ENCODE measurements at places on chromosomes 7 and 10.

GRCh38 chr10:95655571-95656290 lies 780 bp downstream of the ALDH18A1 start:
- DNase-seq = peak; percentile 54

DNA sequence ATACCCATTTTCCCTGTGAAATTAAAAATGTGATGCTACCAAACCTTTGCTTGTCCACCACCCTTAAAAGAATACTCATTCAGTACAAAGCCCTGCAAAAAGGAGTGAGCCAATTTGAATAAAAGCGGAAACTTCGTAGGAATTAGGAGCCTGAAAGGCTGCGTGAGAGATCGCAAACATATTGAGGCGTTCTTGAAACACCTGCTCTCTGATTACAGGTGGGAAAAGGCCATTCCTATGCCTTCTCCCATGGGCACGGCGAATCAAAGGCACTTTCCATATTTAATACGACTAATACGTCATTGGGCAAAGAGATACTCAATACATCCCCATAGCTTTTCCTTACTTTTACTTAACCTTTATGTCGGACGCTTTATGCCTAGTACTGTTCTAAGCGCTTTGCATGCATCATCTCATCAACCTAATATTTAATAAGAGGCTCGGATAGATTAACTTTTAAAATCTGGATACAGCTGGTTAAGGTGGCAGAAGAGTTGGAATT lies 30.9 kb upstream of the KMT2E start:
- peak; percentile 52 for DNase-seq

- DNase-seq = peak; percentile 11
These were observed 1.7 kb downstream of the ZEB1 start for GRCh38 chr10:31320550-31321211.

GRCh38 chr7:1149351-1149794 lies 10.6 kb downstream of the ZFAND2A start:
- DNase-seq = no peak

DNA sequence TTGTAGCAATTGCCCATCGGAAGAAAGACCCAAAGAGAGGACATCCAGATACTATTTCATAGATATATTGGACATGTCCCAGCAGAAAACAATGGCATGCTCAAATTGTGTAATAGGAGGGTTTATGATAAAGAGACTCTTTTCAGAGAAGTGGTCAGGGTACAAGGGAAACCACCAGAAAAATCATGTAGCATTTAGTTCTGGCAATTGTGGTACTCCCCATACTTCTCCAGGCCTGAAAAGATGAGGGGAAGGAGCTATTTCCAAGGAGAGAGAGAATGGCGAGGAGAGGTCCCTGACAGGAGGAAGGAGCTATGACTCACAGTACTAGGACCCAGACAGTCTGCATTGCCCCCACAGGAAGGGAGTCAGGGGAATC lies 68.4 kb upstream of the ADO start:
- DNase-seq = no peak

DNA sequence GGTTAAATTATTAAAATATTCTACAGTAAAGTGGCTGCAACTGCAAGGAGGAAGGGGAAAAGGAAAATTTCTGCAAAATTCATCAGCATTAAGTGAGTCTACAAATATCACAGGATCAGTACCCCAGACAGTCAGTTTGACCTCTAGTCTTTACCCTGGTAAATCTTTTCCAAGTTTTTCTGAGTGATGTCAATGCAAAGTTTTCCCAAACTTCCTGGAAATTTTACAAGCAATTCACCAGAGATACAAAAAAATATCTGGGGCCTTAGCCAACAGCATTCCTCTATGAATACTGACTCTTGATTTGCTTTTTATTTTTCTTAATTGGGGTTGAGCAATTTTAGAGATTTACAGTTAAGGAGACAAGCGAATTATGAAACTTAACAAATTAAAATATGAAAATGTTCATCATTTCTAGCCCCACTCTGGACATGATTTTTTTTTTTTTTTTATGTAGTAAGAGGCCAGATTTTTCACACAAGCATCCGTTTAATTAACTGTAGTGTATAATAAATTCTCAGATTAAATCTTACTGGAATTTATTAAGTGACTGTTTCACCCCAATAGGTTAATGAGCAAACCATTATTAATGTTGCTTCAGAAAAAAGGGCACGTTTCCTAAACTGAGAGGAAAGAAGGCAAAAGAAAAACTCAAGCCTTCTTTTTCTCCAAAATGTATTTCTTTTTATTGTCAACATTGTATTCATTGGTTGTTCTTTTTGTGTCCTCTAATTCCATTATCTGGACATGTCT lies 539.5 kb upstream of the FZD8 start:
- no peak for DNase-seq

DNA sequence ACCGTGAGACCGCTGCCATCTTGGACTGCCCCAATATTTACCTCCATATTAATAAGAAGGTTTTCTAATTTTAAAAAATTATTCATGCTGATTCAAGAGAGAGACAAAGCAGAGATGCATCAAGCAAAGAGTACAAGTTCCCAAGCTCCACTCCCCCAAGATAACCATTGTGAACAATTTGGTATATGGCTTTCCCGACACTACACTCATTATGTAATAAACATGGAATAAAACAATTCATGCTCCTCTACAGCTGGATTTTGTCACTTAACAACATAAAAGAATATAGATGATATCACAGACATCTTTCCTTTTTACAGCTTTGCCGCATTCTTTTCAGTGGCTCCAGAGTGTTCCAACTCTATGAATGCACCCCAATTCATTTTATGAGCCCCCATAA lies 307.6 kb downstream of the FGFR2 start:
- no peak for DNase-seq

GRCh38 chr10:9188022-9188810 lies 1133.7 kb downstream of the GATA3 start:
- no peak for DNase-seq

DNA sequence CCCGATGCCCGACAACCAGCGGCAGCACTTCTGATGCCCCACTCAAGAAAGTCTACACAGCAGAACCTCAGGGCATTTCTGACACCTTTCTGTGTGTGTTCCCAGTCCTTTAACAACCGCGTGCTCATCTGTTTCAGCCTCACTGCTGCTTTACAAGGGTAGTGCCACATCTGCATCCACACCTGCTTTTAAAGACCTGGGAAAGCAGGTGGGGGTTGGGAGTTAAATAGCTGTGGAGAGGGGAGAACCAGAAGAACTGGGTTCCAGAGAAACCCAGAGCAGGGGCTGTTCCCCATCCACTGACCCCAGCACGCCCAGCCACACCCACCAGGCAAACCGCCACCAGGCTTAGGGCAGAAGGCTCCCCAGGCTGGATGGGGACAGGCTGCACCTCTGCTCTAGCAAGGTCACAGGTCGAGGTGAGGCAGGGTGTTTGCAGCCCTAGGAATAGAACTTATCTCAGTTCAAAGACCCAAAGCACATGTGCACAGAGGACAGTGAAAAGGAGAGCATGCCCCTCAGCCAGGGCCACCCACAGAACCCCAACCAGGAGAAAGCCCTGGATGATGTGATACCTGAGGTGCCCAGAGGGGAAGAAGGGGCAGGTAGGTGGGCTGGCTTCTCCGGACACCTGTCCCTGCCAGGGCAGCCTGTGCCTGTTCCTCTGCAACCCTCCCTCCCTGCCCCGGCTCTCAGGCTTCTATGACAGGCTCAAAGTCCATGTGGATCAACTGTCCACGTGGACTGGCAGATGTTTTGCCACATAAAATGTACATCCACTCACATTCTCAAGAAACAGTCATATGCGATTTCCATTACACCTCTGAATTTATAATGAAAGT lies 51.3 kb downstream of the COBL start:
- no peak for DNase-seq

- no peak for DNase-seq
These were observed 197.5 kb downstream of the ZNF438 start for GRCh38 chr10:30834153-30834552.

DNA sequence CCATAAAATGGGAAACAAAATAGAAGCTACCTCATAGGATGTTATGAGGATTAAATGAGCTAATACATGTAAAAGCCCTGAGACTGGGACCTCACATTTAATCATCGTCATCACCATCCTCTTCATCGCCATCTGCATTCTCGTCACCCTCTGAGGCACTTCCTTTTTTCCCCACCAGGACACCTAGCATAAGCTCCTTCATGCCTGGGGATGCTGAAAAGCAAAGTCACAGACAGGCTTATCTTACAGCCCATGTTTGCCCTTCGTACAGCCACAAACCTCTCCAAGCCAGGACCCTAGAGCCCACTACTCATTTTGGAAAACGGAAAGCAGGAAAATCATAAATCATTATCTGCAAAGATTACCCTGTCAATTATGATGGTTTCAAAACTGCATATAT lies 249.6 kb downstream of the GPAM start:
- no peak for DNase-seq

DNA sequence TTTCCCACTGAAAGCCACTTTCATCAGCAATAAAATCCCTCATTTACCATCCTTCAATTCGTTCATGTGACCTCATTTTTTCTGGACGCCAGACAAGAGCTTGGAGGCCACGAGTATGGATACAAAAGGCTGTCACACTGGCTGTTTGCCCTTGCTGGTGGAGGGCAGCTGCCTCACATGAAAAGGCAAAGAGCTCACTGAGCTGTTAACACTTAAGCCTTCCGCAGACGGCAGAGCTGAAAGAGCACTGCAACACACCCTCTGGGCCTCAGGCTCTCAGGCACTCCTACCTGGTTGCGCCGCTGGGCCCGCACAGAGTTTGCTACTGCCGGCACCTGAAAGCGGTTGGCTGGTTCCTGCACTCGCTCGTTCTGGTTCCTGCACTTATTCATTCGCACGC lies 193.5 kb downstream of the CFTR start:
- peak; percentile 64 for DNase-seq

- DNase-seq = no peak
These were observed 64.5 kb downstream of the MCMBP start for GRCh38 chr10:119807960-119808697.

- DNase-seq = no peak
These were observed 118.1 kb downstream of the ANLN start for GRCh38 chr7:36507475-36508440.

DNA sequence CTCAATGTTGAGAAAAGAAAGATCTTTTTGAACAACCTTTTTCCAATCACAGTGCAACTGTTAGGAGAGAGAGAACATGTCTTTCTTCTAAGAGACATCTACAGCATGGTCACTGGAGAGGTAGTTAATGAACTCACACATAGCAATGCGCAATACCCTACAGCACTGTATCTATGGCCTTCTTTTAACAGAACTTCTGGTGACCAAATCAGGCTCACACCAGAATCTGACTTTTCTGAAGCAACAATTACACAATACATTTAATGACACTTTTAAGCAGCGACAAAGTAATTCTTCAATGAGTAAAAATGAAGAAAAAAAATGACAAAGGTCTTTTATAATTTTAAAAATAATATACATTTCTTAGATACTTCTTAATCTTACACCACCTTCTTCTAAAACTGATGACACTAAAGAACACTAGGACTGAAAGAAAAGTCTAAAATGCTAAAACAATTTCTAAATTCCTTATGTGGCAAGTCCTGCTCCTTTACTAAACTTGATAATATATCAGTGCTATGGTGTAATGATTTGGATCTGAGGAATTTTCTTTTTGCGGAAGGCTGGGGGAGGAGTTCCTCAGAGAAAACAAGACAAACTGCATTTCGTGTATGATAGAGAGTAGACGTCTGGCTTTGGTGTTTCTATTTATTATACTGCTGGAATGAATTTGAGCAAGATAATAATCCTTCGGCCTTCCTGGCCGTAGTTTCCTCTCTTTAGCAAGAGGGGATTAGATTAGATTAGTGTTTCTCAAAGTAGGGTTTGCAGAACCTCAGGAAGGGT lies 166.3 kb downstream of the ZNF438 start:
- no peak for DNase-seq

- DNase-seq = no peak
These were observed 12.4 kb upstream of the GSTK1 start for GRCh38 chr7:143250822-143251221.

DNA sequence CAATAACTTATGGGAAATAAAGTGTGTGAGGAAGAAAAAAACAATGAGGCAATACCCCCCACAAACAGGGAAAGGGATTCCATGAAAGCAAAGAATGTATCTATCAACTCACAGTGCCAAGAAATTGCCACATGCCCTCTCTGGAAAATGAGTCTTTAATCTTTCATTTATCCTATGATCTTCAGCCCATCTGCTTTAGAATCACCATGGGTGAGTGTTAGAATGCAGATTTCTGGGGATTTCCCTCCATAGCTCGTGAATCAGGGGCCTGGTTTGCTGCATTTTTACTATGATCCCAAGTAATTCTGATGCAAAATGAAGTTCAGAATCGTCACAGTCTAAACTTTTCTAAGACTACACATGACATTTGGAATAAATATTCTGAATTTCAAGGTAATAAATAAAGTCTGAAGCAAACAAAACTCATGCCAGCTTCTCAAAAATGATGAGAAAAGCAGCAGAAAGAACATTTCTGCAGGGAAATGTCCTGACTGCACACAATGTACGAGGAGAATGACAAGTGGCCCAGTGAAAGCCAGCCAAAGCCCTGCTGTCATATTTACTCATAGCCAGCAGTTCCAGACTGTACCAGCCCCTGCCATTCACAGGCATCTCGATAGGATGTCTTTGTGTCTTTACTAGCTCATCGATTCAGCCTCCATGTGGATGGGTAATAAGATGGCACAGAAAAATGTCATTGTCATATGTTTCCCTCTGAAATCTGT lies 167.1 kb downstream of the ELMO1 start:
- no peak for DNase-seq

DNA sequence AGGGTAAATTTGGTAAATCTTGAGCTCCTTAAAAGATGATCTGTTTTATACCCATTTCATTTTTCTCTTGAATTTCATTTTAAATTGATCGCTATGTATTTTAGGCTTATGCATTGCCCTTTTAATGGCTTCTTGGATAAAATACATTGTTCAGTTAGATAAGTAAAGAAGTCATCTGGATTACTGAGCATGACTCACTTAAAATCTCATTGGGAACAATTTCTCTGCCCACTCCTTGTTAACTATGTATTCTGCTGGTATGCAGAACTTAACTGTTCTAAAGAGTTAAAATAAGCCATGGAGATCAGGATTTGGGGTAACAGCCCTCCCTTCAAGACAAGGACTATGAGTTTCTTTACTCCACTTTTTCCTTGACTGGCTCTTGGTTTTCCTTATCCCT lies 134.2 kb downstream of the SND1 start:
- no peak for DNase-seq

DNA sequence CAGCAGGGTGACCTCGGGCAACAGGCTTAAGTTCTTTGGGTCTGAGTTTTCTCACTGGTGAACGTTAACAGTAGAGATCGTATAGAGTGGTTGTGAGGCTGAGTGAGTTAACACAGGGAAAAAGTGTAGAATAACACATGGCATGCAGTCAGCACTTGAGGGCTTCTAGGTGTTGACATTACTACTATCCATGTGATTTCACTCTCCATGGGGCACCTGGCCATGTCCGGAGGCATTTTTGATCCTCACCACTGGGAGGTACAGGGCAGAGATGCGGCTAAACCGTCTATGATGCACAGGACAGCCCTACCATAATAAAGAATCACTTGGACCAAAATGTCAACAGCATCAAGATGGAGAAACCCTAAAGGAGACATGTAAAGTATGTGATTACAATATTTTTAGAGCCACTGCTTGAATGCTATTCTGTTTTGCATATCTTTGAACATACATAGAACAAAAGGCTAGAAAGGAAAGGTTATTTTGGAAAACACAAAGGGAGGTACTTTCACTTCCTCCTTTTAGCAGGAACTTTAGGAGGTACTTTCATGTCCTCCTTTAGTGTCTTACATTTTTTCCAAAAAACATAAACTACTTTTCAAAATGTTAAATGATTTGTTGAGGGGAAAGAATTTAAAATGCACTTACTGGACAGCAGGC lies 44.3 kb downstream of the NOD1 start:
- DNase-seq = peak; percentile 68
